ENCODE measurements at places on chromosomes 16 and 17.

GRCh38 chr16:85369741-85370528, 243.2 kb upstream of the GSE1 start:
- peak; percentile 27 for DNase-seq

DNA sequence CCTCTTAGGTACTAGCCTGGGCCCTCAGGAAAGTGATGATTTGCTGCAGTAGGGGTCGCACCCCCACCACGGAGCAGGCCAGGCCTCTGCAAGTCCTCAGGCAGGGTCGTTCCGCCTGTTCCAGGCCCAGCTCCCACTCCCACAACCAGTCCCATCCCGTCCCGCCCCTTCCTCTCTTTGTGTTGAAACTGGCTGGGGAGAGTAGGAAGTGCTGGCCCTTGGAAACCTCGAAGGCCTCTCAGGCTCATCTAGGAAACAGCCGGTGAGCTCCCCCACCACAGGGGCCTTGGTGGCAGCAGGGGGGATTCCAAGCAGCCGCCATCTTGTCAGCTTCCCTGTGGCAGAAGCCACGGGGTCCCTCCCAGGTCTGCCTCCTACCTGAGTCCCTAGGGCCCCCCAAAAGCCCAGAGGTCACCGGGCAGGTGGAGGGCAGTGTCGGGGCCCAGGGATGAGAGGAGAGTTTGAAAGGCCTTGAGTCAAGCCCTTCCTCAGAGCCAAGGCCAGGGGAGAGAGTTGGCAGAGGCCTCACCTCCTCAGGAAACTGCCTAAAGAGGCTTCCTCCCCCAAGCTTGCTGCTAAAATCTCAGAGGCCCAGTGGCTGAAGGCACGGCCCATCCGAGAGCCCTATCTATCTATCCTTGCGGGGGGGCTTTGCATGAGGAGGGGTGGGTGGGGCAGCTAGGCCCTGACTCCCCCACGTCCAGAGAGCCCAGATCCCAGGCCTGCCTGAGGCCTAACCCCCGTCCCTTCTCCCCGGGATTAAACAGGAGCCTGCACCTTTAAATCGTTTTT, 22.2 kb downstream of the MMP15 start:
- DNase-seq, result no peak

DNA sequence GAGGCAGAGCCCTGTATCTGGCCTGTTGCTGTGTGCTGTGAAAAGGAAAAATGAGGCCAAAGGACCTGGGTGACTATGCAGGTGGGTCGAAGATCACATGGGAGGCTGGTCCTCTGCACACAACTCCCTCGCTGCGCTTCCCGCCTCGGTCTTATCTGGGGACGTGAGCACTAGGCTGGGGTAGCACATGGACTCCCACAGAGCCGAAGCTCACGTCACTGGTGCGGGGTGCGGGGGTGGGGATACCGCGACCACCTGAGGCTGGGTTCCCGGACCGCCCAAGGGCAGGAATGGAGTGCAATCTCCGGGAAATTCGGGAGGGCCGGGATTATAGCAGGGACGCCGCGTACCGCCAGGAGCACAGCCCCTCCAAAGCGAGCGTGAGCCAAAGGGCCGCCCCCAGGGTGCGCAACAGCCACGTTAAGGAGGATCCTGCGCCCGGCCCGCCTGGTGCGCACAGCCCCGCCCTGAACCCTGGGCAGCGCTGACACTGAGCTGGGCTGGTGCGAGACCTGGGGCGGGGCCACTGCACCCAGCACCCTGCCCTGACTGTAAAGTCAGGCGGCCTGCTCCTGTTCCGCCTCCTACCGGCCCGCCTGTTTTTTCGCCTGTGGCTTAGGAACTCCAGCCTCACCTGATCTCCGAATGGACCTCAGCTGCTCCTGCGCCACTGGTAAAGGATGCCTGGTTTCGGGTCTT, 4.8 kb downstream of the MT1A start:
- DNase-seq, result peak; percentile 84

GRCh38 chr17:32253117-32253611, 12.5 kb upstream of the RHBDL3 start:
- DNase-seq, result peak; percentile 78

- no peak for DNase-seq
Observed at GRCh38 chr16:81283044-81283443, 31.7 kb upstream of the GAN start.

DNA sequence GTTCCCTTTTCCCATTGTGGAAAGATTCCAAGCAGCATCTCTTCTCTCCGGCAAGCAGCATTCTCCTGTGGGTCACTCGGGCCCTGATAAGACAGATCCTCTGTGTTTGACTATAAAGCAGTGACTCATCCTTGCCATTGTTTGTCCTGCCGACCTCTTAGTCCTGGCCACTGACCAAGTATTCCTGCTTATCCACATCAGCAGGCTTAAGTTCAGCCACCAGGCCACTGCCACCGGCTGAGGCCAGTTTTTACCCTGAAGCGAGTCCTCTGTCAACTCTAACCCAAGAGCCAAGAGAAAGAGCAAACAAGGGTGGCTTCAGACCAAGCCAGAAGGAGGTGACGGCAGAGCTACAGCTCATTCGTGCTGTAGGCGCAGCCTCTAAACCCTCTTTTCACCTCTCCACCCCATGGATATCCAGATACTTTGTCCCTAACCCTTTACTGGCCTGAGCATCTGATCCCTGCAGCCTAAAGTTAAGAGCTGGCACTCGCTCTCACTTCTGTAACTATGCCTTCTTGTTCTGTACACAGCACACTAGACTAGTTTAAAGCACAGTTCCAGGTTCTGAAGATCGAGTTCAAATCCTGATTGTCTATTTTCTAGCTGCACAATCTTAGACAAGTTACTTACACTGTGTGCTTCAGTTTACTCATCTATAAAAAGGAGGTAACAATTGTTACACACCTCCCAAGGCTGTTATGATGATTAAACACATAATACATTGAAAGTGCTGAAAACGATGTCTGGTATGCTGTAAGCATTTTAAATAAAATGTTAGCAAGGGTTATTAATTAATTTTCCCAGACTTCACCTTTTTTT, 31.0 kb downstream of the SOX9 start:
- DNase-seq, result no peak

GRCh38 chr16:77970371-77970770, 52.0 kb upstream of the CLEC3A start:
- DNase-seq, result no peak

DNA sequence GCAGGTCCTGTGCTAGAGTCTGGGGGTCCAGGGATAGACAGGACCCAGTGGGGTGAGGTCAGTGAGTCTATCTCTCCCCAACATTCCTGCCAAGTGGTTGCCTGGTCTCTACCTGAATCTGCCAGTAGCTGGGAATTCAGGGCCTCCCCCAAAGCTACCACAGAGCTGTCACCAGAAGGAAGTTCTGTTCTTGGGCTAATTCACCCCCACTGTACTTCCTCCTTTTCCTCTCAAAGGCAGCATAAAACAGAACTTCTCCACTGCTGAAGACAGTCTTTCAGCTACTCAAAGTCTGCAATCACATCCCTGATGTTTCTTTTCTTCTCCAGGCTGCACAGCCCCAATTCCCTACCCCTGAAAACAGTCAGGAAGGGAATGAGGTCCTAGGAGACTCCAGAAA, 8.7 kb downstream of the CAMTA2 start:
- DNase-seq, result peak; percentile 72

- DNase-seq, result no peak
Observed at GRCh38 chr17:6261466-6261865, 173.5 kb downstream of the AIPL1 start.

DNA sequence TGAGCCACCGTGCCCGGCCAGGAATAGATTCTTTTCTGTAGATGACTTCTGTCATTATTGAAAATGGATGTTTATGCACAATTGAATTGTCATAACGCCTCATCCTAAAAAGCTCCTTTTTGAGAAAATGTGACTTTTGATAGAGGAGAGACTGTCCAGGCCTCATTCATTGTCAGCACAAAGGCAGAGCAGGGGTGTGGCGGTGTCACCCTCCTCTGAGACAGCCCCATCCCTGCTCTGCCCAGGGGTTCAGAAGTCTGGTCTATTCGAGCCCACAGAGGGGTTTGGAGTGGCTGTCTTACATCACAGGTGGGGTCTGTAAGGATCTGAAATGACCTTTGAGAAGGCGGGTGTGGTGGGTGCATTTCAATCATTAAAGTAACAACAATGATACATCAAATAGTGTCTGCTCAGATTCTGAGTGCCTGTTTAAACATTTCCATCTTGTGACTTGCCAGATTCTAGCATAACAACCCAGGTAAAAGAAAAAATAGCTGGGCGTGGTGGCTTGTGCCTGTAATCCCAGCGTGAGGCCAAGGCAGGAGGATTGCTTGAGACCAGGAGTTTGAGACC, 161.0 kb downstream of the SEC14L1 start:
- no peak for DNase-seq

GRCh38 chr16:11224096-11224893, 31.7 kb downstream of the SOCS1 start:
- DNase-seq, result peak; percentile 90

DNA sequence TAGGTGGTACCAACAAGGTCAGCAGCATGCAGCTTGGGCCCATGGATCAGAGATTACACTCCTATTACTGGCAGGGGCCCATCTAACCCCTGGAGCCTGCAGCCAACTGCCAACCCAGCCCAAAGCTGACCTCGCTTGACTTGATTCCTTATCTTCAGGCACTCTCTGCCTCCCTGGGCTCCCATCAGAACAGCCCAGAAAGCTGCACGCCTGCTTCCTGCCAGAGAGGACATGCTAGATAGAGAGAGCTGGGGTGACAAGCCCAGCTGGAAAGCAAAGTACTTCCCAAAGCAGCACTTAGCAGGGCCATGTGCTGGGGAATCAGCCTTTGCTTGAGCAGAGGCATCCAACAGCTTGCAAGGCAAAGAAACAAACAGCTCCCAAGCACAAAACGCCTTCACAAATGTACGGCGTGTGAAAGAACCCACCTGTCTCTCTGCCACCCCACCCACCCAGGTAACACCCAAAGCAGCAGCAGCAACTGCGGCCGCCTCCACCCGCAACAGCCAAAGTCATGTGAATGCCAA, 74.2 kb upstream of the NLK start:
- DNase-seq, result no peak

GRCh38 chr16:81521141-81521626, 76.6 kb downstream of the CMIP start:
- DNase-seq, result no peak

DNA sequence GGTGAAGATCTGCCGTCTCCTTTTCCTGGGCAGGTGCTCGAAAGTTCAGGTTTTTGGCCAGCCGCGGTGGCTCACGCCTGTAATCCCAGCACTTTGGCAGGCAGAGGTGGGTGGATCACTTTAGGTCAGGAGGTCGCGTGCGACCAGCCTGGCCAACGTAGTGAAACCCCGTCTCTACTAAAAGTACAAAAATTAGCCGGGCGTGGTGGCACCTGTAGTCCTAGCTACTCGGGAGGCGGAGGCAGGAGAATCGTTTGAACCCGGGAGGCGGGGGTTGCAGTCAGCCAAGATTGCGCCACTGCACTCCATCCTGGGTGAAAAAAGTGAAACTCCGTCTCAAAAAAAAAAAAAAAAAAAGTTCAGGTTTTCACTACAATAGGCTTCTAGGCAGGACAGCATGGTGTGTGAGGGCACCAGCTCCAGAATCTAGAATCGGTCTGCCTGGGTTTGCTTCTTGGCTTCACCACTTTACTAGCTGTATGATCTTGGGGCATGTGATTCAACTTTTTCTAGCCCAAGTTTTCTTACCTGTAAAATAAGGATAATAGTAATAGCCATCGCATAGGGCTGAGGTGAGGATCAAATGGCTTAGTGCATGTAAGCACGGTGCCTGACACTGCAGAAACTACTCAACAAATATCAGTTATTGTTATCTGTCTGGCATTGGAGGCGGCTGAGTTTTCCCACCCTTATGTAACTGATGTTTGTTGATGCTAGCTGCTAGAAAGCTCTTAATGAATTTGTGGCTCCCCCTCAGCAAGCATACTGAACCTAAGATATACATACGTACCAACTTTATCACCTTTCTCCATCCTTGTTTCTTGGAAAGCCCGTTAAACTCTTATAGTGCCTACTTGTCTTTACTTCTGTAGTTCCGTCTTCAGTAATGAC, 1.3 kb downstream of the PSMD12 start:
- no peak for DNase-seq

DNA sequence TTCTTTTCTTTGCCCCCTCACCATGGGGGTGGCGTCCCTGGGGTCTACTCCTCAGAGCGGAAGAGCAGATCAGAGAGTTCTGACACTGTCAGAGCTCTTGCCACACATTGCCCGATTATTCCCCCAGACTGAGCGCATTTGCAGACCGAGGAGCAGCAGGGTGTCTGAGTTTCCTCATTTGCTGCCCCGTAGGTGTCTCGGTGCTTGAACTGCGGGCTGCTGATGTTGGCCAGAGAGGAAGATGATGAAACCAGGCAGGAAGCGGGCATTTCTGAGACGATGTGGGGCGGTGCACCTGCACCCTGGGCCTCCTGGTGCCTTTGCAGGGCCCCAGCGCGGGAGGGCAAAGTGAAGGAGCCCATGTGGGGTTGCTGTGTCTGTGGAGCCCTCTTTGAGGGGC, 55.2 kb downstream of the ARSG start:
- DNase-seq, result peak; percentile 78

DNA sequence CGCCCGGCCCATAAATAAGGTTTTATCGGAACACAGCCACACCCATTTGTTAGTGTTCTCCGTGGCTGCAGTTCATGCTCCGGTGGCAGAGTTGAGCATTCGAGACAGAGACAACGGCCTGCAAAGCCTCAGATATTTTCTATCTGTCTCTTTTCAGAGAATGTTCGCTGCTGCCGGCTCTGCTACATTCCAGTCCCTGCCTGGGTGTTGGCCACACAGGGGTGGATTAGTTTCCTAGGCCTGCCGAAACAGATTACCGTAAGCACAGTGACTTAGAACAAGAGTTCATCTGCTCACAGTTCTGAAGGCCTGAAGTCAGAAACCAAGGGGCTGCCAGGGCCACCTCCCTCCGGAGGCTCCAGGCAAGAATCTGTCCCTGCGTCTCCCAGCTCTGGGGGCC, 19.1 kb upstream of the GSG1L start:
- DNase-seq, result no peak

DNA sequence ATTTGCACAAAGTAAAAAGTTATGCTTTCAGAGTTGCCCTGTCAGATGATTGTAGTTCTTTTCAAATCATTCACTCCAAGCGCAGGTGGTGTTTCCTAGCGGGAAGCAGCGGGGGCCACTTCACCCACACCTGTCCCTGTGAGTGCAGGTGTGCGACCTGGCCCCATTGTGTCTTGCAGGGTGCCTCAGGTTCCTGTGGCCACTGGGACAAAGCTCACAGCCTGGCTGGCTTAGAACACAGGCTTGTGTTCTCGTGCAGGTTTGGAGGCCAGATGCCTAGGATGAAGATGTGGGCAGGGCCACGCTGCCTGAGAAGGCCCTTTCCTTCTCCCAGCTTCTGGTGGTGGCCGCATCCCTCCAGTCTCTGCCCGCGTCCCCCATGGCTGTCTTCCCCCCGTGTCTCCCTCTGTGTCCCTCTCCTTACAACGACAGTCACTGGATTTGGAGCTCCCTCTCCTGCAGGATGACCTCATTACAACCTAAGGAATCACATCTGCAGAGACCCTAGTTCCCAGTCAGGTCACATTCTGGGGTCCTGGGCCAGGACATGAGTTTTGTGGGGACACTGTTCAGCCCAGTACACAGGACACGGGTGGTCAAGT, 90.5 kb downstream of the NPIPB11 start:
- no peak for DNase-seq

All from inflammatory macrophage treated with lipopolysaccharide for 4 hours (primary cell).